Smooth muscle cell of the pulmonary artery (primary cell): ENCODE measurements at places on chromosomes 4 and X. TPM values are rescaled to one million over a fixed set of nuclear protein-coding genes. Genes with fewer than 3 reads are reported as not detected.

MBNL3 gene
- 1.3 TPM in 2 replicates for total RNA-seq

EPGN gene
- total RNA-seq, result 28.4 and 92.6 TPM in 2 replicates

TNIP3 gene
- total RNA-seq, result 0.20 and 0.26 TPM in 2 replicates

DDX53 gene
- total RNA-seq, result not detected in 2 replicates

HPGDS gene
- total RNA-seq, result not detected in 2 replicates

PAGE5 gene
- not detected in 2 replicates for total RNA-seq

RHOXF2B gene
- total RNA-seq, result not detected in 2 replicates

CT45A5 gene
- total RNA-seq, result not detected in 2 replicates

RFC1 gene
- 47.9 and 52.4 TPM in 2 replicates for total RNA-seq

HTR2C gene
- total RNA-seq, result not detected in 2 replicates
